Activated naive CD4-positive, alpha-beta T cell (primary cell): ENCODE measurements at places on chromosomes 5 and 9.

DNA sequence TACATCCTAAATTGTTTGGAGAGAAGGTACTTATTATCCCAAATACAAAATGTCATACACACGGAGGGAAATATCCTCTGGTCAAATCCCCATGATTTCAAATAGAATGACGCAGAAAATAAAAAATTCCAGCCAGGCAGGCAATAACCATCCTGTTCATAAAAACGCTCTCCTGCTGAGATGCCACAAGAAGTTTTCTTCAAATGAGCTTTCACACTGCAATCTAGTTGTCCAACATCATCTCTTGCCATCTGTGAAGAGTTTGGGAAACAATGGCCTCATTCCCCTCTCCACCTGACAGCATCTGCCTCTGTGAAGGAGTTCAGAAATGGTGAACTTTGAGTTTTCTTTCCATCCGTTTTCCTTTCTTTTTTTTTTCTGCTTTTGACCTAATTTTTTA is 83.3 kb upstream of the SLC30A5 start:
- no peak for DNase-seq

DNA sequence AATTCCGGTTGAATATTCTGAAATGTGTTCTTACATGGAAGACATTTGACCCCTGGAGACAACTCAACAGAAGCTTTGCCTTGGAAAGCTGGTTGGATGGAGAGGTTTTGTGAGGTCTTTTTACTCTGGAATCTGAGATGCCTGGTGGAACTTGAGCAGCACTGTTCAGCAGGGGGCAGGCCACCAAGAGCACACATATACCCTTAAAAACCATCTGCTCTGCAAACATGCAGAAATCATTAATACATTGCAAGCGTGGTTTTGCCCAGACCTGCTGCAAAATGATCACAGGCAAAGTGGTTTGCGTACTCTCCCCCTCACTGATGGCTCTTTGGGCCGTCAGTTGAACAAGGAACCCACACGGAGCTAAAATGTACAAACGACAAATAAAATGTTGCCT is 32.8 kb upstream of the DAP start:
- DNase-seq = no peak

GRCh38 chr5:670396-671270 is 22.5 kb downstream of the TPPP start:
- no peak for DNase-seq

DNA sequence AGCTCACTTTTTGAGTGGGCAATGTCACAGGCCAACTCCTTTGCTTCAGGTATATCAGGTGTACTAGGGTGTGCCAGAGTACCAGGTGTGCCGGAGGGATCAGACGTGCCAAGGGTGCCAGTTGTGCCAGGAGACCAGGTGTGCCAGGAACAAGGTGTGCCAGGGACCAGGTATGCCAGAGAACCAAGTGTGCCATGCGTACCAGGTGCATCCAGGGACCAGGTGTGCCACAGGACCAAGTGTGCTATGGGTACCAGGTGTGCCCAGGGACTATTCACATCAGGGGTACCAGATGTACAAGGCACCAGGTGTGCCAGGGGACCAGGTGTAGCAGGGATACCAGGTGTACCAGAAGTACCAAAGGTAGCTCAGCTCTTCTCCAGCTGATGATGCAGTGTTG is 174.7 kb upstream of the S1PR3 start:
- no peak for DNase-seq

DNA sequence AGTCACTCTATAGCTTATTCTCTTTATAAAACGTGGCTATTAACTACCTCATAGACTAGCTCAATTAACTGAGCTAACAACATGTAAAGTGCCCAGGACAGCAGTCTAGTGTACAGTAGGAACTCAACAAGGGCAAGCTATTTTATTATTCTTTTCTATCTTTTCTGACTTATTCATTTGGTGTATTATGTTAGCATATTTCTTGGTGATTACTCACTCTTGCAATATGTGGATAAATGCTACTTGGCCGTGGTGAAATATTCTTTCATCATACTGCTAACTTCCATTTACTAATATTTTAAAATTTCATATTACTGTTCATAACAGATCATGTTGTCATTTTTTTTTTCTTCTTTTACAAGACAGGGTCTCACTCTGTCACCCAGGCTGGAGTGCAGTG is 4.9 kb downstream of the SLC25A51 start:
- no peak for DNase-seq

DNA sequence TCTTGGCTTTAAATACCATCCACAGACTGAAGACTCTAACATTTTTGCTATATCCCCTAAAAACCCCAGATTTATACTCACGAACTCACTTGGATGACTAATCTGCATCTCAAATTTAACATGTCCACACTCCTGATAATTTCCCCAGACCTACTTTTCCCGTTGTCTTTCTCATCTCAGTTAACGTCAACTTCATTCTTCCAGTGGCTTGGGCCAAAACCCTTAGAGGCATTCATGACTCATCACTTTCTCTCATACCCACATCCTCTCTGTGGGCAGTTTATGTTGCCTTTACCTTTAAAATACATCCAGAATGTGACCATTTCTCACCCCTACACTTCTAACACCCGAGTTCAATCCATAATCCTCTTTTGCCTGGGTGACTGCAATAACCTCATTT is 96.7 kb downstream of the EDIL3 start:
- no peak for DNase-seq
